Left renal cortex interstitium (tissue), 4 donors: ENCODE measurements at places on chromosomes 4 and X. TPM values are rescaled to one million over a fixed set of nuclear protein-coding genes. Genes with fewer than 3 reads are reported as not detected.

DNA sequence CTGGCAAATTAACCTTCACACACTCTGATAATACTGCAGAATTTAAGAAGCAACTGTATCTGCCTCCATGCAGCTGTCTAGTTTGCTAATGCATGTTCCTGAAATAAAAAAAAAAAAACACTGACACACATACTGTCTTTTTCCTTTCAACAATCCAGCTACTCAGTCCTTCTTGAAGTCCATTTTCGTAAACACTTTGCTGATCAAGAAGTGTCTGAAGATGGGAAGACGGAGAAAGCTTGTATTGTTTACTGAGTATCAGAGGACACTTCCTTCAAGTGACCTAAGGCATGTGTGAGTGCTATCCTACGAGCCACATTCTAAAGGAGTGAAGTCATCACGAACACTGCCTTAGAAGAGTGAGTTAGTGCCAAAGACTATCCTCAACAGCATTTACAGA lies 82.6 kb downstream of the LUZP4 start:
- no peak for DNase-seq

DNA sequence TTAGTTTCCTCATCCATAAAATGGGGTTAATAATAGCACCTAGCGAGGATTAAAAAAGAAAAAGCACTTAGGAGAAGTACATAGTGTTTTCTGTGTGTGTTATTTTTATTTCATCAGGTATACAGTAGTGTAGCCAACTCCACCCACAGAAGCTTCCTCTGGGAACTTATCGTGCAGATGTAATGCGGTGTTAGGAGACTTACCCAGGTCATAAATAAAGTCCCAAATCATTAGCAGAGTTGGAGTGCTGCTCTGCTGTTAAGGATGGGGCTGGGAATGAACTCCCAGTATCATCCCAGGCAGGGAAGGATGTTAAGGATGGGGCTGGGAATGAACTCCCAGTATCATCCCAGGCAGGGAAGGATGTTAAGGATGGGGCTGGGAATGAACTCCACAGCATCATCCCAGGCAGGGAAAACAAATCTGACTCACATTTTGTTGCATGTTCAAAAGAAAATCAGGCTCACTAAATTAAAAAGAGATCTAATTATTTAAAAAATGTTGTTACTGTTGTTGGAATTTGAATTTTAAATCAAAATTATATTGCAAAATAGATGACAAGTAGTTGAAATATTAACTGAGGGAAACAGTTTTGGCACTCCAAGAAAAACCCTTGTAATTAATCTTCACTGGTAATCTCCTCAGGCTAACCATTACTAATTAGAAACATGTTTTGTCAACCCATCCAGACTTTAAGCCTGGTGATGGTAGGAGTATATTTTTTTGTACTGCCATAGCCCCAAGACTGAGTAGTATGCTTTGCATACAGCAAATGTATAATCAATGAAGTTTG lies 10.2 kb upstream of the SFRP2 start:
- no peak for DNase-seq

The RFC1 gene
- 78.5 TPM for polyA plus RNA-seq

DNA sequence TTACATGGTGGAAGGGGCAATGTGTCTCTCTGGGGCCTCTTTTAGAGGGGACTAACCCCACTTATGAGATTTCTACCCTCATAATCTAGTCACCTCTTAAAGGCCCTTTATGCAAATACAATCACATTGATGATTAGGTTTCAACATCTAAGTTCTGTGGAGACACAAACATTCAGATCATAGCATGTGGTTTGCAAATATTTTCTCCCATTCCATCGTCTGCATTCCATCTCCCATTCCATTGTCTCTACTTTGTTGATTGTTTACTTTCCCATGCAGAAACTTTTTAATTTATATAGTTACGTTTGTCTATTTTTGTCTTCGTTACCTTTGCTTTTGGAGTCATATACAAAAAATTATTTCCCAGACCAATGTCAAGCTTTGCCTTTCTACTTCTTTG lies 927.5 kb upstream of the INTU start:
- DNase-seq, result no peak

The ADH4 gene
- 0.43 TPM for polyA plus RNA-seq

DNA sequence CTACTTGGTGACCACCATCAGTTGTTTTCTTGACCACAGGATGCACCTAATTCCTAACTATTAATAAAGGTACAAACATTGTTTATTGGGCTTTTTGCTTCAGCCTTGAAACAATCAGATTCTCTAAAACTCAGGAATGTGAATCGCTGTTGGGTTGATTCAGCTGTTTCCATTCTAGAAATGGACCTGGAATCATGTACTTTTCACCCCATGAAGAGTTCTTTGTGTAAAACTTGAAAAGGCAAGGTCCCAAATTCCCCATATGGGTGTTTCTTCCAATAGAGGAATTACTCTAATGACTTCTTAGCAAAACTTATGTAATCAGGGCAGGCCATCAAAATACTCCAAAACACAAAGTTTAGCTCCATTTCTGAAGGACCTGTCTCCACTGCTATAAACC lies 7.4 kb downstream of the AFAP1 start:
- no peak for DNase-seq

The HHIP gene
- 2.4 TPM for polyA plus RNA-seq
